Naive thymus-derived CD4-positive, alpha-beta T cell (primary cell): ENCODE measurements at places on chromosomes 3 and 15. TPM values are rescaled to one million over a fixed set of nuclear protein-coding genes. Genes with fewer than 3 reads are reported as not detected.
A peak's percentile ranks its signal among the peaks of the same experiment; 100 is the strongest.

The CTXN2 gene
- not detected for total RNA-seq

The POMGNT2 gene
- 5.8 and 6.1 TPM in 2 replicates for total RNA-seq

The KNL1 gene
- total RNA-seq, result 36.9 and 41.5 TPM in 2 replicates

The PDZRN3 gene
- not detected for total RNA-seq

GRCh38 chr15:48394970-48395369, 63.7 kb downstream of the DUT start:
- H3K36me3 ChIP-seq, result no peaks in the 10 kb centered on the region
- no peak overlapping the region for H3K27ac ChIP-seq
- H3K27me3 ChIP-seq, result no peaks in the 10 kb centered on the region
- DNase-seq, result no peak
- H3K4me3 ChIP-seq, result no peak overlapping the region

GRCh38 chr3:132593947-132594323, 3.1 kb upstream of the ACKR4 start:
- no peaks in the 10 kb centered on the region for H3K36me3 ChIP-seq
- H3K4me1 ChIP-seq, result no peaks in the 10 kb centered on the region
- H3K27ac ChIP-seq, result no peak overlapping the region
- H3K4me3 ChIP-seq, result no peak overlapping the region

GRCh38 chr15:64247906-64248541, 85.2 kb upstream of the PPIB start:
- H3K4me3 ChIP-seq, result no peak overlapping the region
- no peaks in the 10 kb centered on the region for H3K4me1 ChIP-seq
- H3K27ac ChIP-seq, result no peak overlapping the region
- no peaks in the 10 kb centered on the region for H3K27me3 ChIP-seq
- peaks cover 3% of the 10 kb centered on the region for H3K36me3 ChIP-seq

GRCh38 chr15:70492240-70493177, 270.8 kb downstream of the UACA start:
- H3K4me3 ChIP-seq, result peak overlapping the region; percentile 53
- no peaks in the 10 kb centered on the region for H3K27me3 ChIP-seq
- H3K4me1 ChIP-seq, result peaks cover 55% of the 10 kb centered on the region
- no peaks in the 10 kb centered on the region for H3K36me3 ChIP-seq
- peak overlapping the region; percentile 34 for H3K27ac ChIP-seq
- DNase-seq, result peak; percentile 89

- H3K36me3 ChIP-seq, result no peaks in the 10 kb centered on the region
- H3K27me3 ChIP-seq, result no peaks in the 10 kb centered on the region
- no peak for DNase-seq
- H3K4me3 ChIP-seq, result no peak overlapping the region
Observed at GRCh38 chr3:104873331-104873730, 493.4 kb upstream of the ALCAM start.

DNA sequence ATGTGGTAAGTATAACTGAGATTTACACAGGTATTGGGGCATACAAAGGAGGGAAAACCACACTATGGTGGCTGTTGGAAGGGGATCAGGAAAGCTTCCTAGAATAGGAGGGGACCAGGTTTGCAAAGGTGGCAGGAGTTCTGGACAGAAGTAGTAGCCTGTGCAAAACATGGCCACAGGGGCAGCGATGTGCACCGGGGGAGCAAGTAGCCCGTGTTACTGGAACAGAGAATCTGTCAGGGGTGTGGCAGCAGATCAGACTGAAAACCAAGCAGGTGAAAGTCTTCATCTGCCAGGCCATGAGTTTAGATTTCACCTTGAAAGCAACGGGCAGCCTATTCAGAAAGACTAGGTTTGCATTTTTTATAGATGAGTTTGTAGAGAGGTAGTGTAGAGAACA, 182.3 kb upstream of the LPP start:
- H3K27me3 ChIP-seq, result no peaks in the 10 kb centered on the region
- no peak overlapping the region for H3K4me3 ChIP-seq
- no peak for DNase-seq
- H3K4me1 ChIP-seq, result peaks cover 21% of the 10 kb centered on the region
- no peaks in the 10 kb centered on the region for H3K36me3 ChIP-seq

- H3K4me1 ChIP-seq, result no peaks in the 10 kb centered on the region
- no peaks in the 10 kb centered on the region for H3K27me3 ChIP-seq
- H3K27ac ChIP-seq, result no peak overlapping the region
- DNase-seq, result no peak
Observed at GRCh38 chr3:48215466-48215865, 7.8 kb upstream of the CAMP start.
